ENCODE measurements at places on chromosomes 3 and 15.

DNA sequence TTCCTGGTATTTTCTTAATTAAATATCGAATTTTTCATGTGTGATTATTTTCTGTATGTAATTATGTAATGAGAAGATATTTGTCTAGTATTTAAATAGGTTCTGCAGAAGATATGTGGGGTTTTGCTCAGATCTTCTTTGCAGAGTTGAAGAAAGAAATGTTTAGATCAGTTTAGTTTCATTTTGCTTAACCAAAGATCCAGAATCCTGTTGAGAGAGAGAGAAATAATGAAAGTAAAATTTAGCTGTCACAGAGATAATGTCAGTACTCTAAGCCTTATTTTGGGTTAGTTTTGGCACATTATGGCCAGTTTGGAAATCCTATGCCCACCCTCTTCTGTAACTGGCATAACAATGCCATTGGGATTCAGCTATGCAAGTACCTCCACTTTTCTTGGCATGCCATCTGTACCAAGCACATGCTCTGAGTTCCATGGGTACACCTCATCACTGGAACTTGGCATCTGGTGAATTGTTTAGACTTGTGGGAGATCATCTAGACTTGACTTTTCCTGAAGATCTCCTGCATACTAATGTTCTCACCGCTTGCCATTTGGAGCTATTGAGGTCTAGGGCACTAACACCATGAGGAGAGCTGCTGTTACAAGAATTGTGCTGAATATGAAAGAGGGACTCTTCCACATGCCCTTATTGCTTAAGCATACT, 30.9 kb downstream of the PLSCR1 start:
- no peak for DNase-seq

- DNase-seq = no peak
These were observed 139.8 kb downstream of the RPL22L1 start for GRCh38 chr3:170730071-170730812.

DNA sequence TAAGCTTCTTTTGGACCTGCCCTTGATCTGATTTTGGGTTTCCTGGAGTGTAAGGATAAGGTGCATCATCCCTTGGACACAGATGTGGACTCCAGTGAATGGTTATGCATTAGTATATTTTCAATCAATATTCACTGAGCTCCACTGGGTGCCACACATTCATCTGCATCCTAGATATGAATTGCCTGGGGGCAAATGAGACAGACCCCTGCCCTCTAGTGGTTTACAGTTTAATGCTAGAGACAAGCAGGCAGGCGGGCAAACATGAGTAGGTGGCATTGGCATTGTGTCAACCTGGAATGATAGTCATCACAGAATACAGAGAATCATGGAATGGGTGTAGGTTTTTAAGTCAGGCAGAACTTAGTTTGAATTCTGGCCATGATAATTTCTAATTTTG, 252.5 kb upstream of the SOX14 start:
- no peak for DNase-seq

DNA sequence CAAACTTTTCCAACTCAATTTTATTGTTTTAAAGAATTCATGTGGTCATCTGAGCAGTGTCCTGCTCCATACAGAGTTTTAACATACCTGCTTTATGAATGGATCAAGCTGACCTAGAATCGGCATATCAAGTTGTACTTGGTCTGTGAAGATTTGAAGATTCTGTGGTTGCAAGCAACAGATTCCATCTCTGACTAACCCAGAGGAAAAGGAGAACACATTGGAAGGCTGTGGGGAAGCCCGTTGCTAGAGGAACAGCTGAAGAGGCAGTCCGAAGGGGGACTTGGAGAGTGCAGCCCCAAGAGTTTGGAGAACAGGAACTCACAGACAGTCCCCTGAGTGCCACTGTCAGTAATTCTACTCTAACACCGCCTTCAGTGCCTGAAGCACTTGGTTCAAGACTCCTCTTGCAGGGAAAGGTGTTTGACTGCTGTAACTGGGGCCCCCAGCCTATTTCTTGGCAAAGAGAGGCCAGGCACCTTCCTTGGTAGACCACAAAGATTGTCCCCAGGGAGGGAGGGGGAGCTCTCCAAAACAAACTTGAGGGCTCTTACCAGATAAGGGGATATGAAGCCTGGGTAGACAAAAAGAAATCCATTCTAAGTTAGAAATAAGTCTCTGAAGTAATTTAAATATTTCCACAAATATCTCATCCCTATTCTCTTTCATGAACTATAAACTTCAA, 88.8 kb downstream of the LARS2 start:
- no peak for DNase-seq

DNA sequence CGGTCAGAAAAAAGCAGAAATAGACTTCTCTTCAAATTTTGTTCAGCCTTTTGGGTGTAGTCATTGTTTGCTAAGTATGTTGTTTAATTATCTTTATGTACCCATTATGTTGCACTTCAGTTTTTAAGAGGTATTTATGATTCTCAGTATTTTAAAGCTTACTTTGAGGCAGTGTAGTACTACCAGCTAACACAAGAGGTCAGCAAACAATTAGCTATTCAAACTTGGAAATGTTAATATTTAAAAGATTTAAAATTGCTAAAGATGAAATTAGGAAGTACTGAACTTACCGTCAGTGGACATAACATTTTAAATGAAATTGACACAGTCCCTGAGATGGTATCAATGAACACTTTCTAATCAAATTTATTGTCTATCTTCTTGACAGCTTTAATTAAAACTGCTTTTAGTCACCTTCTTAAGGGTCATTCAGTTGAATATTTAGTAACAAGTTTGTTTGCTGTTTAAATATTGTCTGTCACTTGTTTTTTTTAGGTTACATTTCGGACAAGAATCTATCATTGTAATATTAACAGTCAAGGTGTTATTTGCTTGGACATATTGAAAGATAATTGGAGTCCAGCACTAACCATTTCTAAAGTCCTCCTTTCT, 28.1 kb downstream of the NKIRAS1 start:
- DNase-seq = no peak

GRCh38 chr3:44334326-44334725, 4.2 kb upstream of the TCAIM start:
- DNase-seq = no peak

DNA sequence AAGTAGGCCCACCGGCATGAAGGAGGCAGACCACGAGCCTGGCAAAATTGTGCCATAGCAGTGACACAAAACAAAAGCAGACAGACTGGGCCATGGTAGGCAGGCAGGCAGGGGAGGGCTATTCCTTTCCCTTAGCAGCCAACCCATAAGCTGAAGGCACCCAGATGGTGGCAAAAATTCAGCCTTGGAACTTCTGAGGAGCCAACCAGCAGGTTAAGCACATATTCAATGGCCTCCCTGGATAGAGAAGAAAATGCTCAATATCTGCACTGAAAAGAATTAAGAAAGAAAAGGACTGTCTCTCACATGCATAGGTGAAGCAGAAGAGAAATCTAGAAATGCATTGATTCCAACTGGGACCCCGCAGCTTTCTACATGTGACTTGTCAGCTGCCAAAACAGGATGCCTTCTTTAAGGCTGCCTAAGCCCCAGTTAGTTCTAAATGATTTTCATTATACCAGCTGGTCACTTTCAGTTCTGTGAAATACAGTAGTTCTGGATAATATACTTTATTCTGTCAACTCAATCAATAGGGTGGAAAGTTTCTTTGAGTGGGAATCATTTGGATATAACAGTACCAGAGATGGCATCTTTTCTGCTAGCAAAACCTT, 2.7 kb downstream of the PRICKLE2 start:
- DNase-seq = no peak

DNA sequence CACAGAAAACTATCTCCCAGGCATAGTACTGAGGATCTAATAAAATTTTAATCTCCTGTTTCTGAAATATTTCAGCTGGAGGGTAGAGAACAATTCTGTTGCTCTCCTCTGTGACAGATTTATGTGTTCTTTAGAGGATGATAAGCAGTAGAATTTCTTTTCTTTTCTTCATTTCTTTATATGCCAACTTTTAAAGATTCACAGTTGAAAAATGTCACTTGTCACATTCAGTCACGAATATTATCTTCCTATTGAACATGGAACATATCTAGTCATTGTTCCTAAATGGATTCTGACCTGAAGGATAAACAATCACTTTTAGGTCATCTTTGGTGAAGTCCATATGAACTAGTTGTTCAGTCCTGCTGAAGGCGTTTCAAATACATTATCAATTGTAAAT, 585.5 kb upstream of the DPPA4 start:
- no peak for DNase-seq

DNA sequence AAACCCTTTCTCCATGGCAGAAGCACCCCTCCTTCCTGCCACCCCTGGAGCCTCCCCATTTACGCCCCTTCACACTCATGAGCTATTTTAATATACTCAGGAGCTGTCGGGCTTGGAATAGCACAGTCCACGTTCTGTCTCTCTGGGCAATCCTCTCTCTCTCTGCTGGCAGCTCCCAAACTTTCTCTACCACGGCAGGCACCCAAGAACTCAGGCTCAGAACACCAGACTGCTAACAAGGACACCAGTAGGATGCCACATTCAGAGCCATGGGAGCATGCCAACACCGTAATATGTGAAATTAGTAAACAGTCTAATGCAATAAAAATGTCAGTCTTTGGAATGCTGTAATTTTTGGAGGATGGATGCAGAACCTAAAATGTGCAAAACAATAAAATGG, 19.3 kb downstream of the TNFAIP8L3 start:
- no peak for DNase-seq

- DNase-seq = no peak
These were observed 94.4 kb downstream of the ANKRD28 start for GRCh38 chr3:15703346-15703745.
